MCF 10A (cell line): ENCODE measurements at places on chromosomes 1 and 21.
A peak's percentile ranks its signal among the peaks of the same experiment; 100 is the strongest.

DNA sequence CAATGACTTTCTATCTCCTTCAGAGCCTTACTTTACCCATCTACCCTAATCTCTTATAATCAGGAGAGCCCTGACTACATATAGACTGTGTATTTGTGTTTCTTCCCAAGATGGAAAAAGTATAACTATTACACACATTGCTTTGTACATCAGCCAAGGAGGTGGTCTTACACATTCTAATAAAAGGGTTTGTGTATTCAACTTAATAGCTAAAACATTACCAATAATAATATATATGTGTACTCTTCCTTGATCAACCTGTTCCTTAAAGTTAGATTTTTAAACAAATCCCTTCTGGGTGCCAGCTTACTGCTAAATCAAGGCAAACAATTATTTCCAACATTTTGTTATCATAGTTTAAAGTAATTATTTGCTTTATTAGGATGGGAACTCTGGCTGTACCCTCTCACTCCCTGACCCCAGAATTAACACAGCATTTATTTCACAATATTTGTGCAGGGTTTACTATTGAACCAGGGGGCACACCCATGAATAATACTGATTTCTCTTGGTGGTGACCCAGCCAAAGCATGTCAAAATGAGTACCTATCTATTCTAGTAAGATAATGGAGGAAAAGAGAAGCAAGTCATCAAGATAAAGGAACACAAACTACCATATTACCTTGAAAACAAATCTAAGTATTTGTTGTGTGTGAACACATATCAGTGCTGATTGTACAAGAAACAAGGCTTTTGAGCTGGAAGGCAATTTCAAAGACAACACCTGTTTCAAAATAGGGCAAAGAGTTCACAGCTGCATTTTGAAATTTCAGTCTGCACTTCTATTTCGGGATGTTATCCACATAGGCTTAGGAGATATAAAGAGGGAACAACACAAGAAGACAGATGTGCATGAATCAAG is 30.1 kb upstream of the SLC45A3 start:
- DNase-seq: no peak
- H3K27ac ChIP-seq: no peak overlapping the region
- H3K4me3 ChIP-seq: no peak overlapping the region
- H3K4me1 ChIP-seq: peaks cover 30% of the 10 kb centered on the region
- no peaks in the 10 kb centered on the region for H3K27me3 ChIP-seq

DNA sequence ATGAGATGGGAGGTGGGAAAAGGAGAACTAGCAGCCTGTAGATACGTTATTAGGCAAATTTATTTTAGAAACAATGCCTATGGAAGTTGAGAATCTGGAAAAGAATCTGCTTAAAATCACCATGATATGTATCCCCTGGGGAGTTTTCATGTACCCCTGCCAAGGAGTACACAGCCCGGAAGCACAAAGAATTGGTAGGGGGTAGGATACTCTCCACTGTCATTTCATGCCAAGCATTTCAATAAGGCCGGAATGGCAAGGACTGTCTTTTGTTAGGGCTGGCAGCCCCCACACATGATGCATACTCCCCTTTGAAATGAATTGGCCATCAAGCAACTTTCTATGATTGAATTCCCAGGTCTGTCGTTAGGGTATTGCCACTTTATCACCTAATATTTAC is 111.5 kb upstream of the APP start:
- H3K27ac ChIP-seq: peak overlapping the region; percentile 41
- no peaks in the 10 kb centered on the region for H3K36me3 ChIP-seq
- no peaks in the 10 kb centered on the region for H3K4me1 ChIP-seq

- no peak overlapping the region for H3K27ac ChIP-seq
- peaks cover 2% of the 10 kb centered on the region for H3K4me1 ChIP-seq
- H3K4me3 ChIP-seq: peak overlapping the region; percentile 73
- peak; percentile 49 for DNase-seq
- no peaks in the 10 kb centered on the region for H3K27me3 ChIP-seq
Measured at GRCh38 chr1:200302192-200302920, 107.5 kb downstream of the ZNF281 start.

DNA sequence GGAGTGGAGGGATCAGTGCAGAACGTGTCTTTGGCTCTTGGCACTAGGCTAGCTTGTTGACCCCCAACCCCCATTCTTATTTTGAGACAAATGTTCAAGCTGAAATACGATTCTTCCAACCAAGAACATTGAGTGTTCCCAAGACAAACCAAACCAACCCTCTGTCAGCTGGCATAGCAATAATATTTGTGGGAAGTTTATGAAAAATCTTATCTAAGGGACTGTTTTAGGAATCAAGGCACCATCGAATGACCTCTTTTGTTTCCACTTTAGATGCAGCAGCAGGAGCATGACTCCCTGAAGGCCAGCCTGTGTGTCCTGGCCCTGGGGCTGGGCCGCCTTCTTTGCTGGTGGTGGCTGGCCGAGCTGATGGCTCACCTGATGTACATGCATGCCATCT is 89.2 kb downstream of the HHAT start:
- no peaks in the 10 kb centered on the region for H3K36me3 ChIP-seq
- no peaks in the 10 kb centered on the region for H3K4me1 ChIP-seq
- no peak overlapping the region for H3K27ac ChIP-seq
- H3K27me3 ChIP-seq: no peaks in the 10 kb centered on the region
- no peak overlapping the region for H3K4me3 ChIP-seq

DNA sequence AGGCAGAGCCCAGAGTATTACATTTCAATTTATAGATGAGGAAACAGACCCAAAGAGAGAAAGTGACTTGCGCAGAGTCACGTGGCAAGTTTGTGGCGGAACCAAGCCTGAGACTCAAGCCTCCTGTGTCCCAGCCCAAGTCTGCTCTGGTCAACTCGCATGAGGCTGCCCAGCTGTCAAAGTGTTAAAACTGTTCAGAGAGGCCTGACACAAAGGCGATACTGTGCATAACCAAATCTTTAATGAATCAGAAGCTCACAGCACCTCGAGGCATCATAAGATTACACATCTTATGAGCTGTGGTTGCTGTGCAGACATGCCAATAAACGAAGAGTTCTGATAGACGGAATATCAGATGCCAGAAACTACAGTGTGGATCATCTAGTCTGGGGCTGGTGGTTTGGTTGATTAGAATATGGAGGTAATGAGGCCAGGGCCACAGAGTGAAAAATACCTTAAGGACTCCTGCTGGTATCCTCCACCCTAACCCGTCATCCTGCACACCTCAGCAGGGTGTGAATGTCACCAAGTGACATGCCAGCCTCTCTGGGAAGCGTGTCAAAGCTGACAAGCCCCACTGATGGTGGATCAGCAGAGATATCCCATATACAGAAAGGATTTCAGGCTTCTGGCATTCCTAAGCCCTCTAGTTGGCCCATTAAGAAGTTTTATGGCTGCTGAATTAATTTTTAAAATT is 42.2 kb downstream of the TNNT2 start:
- no peaks in the 10 kb centered on the region for H3K27me3 ChIP-seq
- H3K4me3 ChIP-seq: no peak overlapping the region
- no peak overlapping the region for H3K27ac ChIP-seq
- H3K4me1 ChIP-seq: peaks cover 6% of the 10 kb centered on the region
- H3K36me3 ChIP-seq: no peaks in the 10 kb centered on the region
